ENCODE measurements at places on chromosomes 11 and 22. TPM values are rescaled to one million over a fixed set of nuclear protein-coding genes. Genes with fewer than 3 reads are reported as not detected.

DNA sequence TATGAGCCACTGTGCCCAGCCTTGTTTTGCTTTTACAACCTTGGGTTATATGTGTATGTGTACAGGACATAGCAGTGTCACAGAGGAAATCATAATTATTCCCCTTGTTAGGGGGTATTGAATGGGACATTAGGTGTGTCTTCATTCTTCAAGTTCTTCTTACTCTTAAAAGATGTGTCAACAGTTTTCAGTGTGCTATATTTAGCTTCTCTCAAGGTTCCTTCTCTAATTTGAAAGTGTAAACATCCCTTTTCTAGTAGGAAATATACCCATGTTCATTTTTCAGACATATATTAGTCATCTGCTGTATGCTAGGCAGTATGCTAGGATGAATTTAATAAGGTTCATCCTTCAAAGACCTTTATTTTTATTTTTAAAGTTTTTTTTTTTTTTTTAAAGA is 17.1 kb downstream of the PCF11 start:
- no peak for DNase-seq

The RIC3 gene
- total RNA-seq: 12.9 TPM

GRCh38 chr11:72039856-72040401 is 40.4 kb downstream of the NUMA1 start:
- no peak for DNase-seq

The FEN1 gene
- total RNA-seq: 5.8 TPM

The OR56A1 gene
- not detected for total RNA-seq

GRCh38 chr11:727859-728748 is 19.2 kb upstream of the TALDO1 start:
- peak; percentile 78 for DNase-seq

- DNase-seq: no peak
These were observed 5.2 kb downstream of the PITPNM1 start for GRCh38 chr11:67499808-67500483.

DNA sequence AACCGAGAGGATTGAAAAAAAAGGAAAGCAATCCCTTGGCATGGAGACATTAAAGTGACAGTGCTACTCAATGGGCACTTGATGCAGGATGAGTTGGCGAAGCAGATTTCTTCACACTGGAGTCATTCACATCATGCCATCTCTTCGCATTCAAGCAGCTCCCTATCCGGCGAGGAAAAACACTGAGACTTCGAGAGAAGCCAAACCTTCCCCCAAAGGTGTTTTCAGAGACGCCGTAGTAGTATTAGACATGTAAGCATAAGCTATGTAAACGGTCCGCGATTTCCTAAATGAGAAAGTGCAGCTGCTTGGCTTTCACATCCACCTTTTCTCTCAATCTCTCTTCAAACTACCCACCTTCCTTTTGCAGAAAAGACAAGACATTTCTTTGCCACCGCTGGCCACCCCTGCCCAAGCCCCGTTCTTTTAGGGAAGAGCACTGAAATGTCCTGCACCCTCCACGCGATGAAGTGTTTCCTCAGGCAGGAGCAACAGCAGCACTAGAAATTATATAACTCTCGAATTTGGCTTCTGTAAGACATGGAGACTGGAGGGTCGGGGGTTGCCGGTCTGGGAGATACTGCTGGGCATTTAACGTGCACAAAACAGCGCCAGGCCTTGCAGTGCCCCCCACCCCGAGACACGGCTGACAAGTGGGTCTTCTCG is at the start of gene DLG2:
DLG2 (minus strand) TSS at position 13 of the 666 bp plus-strand sequence.
- no peak for DNase-seq

- DNase-seq: peak; percentile 59
These were observed 48.8 kb downstream of the ARHGAP32 start for GRCh38 chr11:129143335-129143734.

The F2 gene
- not detected for total RNA-seq

GRCh38 chr11:13205486-13205885 is 72.1 kb upstream of the BMAL1 start:
- DNase-seq: no peak

DNA sequence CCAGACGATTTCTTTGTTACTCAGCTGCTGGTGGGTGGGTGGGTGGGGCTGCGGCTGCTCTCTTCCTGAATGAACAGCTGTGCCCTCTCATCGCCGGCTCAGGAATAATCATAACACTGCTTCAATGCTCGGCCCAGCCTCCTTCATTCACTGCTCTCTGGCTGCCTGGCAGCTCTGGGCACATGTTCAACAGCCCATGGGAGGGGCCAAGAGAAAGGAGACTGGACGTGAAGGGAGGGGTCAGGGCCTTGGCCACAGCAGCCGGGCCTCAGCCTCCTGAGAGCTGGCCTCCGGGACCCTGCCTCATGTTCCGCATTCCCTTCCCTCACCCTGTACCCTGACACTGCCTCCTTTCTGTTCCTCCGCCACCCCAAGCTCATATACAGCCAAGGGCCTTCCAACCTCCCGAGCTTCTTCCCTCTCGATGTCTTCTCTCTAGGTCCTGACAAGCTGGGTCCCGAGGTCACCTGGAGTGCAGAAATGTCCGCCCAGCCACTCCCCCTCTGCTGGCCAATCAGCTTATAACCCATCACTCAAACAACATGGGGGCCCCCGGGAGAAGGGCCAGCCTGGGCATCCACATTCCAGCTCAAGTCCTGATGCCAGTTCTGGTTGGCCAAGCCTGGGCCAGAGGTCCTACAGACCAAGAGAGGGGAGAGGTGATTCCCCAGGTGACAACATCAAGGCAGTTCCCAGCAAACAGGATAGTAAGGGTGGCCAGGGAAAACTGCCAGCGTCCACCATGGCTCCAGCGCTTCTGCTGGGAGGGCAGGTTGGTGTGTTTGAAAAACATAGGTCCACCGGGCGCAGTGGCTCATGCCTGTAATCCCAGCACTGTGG is 3.2 kb upstream of the CSDC2 start:
- peak; percentile 79 for DNase-seq

DNA sequence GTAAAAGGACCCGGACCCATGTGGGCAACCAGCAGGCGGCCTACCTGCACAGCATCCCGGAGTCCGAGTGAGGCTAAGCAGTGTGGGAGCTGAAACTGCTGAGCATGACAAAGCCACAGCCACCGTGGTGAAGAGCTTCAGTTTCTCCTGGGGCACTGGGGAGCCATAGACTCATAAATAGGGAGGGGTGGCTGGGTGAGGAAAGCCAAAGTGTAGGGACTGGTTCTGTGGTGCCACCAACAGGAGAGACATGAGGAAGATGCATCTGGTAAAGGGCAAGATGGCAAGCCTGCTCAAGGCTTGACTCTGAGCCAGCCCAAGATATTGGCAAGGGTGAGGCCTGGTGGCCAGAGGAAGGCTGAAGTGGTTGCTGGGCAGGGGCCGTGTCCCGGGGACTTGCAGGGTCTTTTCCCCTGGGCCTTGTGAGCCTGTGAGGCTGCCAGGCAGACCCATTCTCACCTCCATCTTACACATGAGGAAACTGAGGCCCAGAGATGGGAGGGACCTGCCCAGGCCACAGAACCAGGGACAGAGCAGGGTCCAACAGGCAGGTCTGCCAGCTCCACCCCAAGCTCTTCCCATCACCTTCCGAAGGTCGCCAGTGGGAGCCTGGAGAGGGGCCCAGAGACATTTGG is 30.4 kb downstream of the CYTH4 start:
- DNase-seq: no peak

GRCh38 chr11:92955860-92956259 is 13.6 kb upstream of the MTNR1B start:
- no peak for DNase-seq

GRCh38 chr11:37967635-37968034 is 1369.6 kb upstream of the RAG2 start:
- DNase-seq: no peak

The CDK2AP2 gene
- total RNA-seq: 66.1 TPM

- peak; percentile 51 for DNase-seq
These were observed 76.9 kb downstream of the PIWIL3 start for GRCh38 chr22:24697621-24698082.

The UBQLN3 gene
- 0.14 TPM for total RNA-seq

- DNase-seq: no peak
These were observed 82.2 kb downstream of the SERGEF start for GRCh38 chr11:17930544-17931125.

- DNase-seq: no peak
These were observed 15.0 kb downstream of the PTPRJ start for GRCh38 chr11:47995360-47995769.

The HSD17B12 gene
- 83.6 TPM for total RNA-seq

DNA sequence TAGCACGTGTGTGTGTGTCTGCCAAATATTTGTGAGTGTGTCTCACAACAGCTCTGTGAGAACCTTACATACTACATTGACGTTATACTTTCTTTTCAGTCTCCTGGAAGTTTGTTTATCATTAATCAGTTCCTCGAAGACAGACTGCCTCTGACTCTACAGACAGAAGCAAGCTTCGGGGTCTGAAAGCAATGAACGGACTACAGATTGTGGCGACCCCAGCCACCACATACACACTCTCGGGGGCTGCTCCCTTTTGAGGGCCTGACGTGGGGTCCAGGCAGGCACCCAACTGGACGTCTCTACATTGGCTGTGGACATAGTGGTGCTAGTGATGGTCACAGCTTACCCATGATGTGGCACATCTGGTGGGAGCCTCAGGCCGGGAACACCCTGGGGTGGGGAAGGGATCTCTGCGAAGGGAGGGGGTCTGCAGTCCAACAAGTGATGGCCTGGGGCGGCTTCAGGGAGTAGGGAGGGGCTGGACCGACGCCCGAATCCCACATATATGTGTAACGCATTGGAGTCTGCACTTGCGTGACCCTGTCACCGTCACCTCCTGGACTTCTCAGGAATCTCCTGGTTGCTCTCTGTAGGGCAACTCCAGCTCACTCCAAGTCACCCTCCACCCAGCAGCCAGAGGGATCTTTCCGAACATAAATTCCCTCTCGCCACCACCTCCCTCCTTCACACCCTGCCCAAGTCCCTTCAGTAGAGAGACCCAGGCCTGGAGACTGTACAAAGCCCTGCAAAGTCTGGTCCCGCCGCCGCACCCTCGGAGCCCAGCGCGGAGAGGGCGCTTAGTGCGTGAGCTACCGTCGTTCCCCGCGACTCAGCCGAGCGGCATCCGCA is 30.4 kb upstream of the TRIM29 start:
- no peak for DNase-seq

- DNase-seq: peak; percentile 64
These were observed 18.9 kb downstream of the AP1B1 start for GRCh38 chr22:29369460-29369859.

GRCh38 chr11:29244355-29244754 is 772.5 kb downstream of the KCNA4 start:
- no peak for DNase-seq

DNA sequence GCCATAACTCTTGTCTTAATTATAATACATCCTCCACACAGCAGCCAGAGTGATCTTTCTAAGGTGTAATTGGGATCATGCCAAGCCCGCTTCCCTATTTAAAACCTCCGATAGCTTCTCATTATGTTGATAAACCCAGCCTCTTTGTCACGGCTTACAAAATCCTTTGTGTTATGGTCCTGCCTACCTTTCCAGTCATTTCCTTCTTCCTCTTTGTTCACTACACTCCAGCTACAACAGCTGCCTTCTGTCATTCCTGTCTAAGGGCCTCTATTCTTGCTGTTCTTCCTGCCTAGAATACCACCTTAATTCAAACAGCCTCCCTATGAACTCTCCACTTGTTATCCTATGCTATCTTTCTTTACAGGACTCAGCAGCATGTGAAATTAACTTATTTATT is 70.6 kb upstream of the CAPRIN1 start:
- no peak for DNase-seq

DNA sequence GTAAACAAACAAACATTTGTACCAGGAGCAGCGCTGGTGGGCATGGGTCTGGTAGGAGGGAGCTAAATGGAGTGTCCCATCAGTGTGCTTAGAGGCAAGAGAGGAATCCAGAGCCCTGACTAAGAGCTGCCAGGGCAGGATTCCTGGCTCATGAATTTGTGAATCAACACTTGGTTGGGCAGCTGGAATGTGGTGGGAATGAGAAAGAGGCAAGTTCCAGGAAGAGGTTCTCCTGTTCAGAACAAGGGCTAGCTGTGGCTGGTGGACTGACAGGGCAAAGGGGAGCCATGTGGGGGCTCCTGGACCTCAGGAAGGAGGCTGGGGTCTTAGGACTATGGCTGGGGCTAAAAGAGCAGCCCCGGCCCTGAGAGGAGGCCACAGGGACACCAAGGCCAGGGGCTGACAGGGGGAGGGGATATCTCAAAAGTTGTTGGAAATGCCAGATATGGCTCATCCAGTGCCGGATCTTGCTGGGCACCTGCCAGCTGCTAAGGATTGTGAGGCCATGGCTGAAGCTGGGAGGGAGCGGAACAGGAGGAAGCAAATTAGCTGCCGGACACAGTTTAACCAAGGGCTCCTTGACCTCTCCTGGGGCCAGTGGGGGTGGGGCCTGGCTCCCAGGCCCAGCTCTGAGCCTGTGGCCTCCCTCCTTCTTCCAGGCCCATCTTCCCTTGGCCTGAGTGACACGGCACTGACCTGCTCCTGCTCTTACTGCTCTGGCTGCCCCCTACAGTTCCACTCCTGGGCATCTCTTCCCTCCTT is 14.6 kb upstream of the P2RY6 start:
- DNase-seq: no peak

The GAS2 gene
- 15.9 TPM for total RNA-seq

The SAMM50 gene
- 72.0 TPM for total RNA-seq

DNA sequence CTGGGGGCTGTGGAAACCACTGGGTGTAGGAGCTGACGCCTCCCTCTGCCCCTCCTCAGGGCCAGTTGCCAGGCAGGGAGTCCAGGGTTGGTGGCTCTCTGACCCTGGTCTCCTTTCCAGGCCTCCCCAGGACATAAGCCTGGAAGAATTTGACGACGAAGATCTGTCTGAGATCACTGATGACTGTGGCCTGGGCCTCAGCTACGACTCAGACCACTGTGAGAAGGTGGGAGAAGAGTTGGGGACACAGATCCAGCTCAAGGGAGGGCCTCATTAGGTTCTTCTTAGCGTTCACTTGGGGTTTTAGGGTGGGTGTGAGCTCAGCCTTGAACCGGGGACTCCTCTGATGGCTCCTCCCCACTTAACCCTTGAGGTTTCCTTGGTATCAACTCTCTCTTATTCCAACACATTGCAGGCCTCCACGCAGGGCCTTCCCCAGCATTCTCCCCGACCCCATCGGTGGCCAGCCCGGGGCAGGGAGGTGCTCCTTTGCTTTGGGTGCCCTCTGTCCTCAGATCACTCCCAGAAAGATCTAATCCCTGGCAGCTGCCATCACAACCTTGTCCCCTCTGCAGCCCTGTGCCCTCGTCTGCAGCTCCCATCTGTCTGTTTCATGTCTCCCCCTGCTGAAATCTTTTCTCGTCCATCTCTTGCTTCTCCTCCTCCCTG is 1.2 kb downstream of the MAPK8IP2 start:
- no peak for DNase-seq
